Midbrain (tissue), 1 donor: ENCODE measurements at places on chromosomes 5 and 9.
A peak's percentile ranks its signal among the peaks of the same experiment; 100 is the strongest.

DNA sequence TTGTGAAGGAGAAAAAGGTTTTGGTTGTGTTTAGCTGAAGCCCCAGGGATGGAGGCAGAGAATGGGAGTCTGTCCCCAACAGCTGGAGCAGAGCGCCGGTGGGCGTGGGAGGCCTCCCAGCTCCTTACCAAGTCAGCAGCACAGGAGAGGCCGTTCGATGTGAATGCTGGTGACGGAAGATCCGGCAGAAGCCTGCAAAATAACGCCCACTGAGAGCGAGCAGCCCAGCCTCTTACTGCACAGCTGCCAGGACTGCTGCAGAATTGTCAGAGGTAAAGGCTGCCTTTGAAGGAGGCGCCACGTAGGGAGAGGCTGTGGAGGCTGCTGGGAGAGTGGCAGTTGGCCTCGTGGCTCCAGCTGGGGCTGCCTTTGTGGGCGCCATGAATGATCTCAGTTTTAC is 26.2 kb downstream of the ANGPTL2 start:
- no peak for DNase-seq

- DNase-seq, result no peak
These were observed 127.1 kb upstream of the ICE1 start for GRCh38 chr5:5295351-5295750.

DNA sequence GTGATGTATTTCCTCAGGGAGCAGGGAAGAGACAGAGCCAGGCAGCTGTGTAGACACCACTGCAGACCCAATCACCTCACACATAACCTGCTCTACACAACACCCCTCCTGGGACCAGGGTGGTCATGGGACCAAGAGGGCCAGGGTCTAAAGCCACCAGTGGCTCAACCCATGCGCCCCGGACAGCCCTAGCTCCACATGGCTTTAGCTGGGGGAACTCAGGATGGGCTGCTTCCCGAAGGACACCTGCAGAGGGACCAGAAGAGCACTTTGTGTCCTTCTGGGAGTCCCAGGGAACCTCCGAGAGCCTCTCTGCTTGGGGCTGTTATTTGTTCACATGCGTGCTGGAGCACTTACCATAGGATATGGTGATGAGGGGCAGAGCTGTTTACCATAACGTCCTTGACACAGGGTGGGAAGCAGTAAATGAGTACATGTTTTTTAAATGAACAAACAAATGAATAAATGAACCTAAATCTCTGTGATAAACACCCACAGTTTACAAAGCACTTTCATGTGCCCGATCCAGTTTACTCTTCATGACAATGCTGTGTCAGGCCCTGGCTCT is 12.3 kb downstream of the SEPTIN8 start:
- DNase-seq, result no peak

GRCh38 chr5:132064140-132064539 is 3.7 kb downstream of the IL3 start:
- no peak for DNase-seq

- DNase-seq, result no peak
These were observed 19.3 kb upstream of the TMEM161B start for GRCh38 chr5:88287846-88288527.

GRCh38 chr9:3241290-3241689 is 284.5 kb downstream of the RFX3 start:
- DNase-seq, result peak; percentile 14

- DNase-seq, result no peak
These were observed 159.5 kb downstream of the GNA14 start for GRCh38 chr9:77488439-77489126.

DNA sequence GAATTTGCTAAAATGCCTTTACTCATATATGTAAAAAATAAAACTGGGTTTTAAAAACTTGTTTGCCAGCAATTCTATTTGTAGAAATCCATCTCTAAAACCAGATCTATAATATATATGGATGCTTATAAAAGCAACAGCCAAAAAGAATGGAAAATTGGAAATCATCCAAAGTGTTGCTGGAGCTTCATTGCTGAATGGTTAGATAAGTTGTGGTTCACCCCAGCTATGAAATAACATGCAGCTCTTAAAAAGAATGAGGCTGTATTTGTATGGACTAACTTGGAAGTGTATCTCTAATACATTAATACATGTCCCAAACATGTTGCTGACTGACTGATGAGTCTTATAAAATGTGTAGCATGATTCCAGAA is 76.2 kb downstream of the STK10 start:
- DNase-seq, result no peak

DNA sequence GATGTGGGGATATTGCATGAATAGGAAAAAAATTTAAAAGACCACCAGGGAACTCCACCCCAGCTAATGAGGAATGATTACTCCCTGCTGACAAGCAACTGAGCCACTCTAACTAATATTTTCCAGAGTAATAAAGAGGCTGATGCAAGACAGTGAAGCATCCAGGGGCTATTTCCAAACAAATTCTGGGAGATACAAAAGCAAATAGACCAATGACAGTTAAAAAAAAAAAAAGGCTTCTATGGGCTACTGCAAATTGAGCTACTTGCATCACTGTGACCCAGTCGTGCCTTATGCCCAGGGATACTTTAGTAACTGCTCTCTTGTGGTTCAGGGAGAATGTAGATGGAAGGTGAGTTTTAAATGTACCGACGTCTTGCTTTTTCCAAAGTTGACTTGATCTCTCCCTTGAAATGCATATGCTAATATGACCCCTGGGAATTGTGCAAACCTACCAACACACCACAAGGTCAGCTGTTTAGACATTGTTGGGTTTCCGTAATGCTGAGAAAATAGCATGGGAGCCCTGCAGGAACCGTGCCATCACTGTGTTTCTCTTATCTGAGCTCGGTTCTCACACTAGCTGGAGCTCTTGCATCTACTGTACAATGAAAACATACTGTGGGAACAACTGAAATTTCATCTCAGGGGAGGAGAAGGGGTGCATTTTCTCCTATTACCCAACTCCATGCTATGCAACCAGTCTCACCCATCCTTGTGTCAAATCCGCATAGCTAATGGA is 250.6 kb upstream of the MAP3K1 start:
- no peak for DNase-seq

GRCh38 chr5:123518111-123518510 is 6.1 kb downstream of the CSNK1G3 start:
- no peak for DNase-seq

DNA sequence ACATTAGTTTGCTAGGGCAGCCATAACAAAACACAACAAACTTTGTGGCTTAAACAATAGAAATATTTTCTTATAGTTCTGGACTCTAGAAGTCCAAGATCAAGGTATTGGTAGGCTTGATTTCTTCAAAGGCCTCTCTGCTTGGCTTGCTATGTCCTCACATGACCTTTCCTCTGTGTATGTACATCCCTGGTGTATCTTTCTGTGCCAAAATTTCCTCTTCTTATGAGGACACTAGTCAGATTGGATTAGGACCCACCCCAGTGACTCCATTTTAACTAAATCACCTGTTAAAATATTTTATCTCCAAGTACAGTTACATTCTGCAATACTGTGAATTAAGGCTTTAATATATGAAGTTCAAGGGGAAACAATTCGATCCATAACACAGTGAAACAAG is 168.9 kb upstream of the CCNH start:
- DNase-seq, result no peak

GRCh38 chr5:181149355-181149754 is 2.0 kb downstream of the OR2V2 start:
- DNase-seq, result no peak

DNA sequence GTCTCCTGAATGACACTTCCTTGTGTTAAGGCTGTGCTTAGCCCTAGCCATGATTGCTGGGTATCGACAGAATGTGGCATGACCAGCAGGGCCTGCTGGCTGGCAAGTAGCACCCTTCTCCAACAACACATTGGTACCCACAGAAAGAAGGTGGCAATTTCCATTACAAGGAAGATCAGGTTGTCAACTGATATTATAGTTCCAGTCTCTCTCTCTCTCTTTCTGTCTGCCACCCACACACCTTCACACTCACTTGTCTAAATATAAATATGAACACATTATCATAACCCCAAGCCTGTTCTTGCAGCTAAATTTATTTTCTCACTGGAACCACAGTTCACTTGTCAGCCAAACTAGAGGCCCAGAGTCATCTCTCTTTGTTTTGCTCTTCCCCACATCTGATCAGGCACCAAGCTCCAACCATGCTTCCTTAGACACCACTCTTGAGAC is 408.1 kb upstream of the PIK3R1 start:
- DNase-seq, result no peak

- DNase-seq, result no peak
These were observed 164.7 kb downstream of the TMEM167A start for GRCh38 chr5:82912462-82912861.

- DNase-seq, result no peak
These were observed 61.0 kb upstream of the RAD23B start for GRCh38 chr9:107222020-107222522.

DNA sequence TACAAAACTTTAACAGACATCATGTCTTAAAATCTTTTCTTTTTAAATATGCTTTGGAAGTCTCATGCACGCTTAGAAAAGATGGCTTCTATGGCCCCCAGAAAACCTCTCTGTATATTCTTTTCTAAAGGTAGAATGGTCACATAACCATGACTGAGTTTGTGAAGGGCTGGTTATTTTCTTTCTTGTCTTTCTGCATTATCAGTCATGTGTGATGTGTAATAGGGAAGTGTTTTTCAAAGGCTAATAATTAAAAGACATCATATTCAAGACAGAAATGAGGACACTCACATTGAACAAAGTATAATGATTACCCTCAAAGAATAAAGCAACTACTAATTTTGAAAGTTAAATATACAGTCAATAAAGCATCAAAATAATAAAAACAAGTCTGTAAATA is 253.4 kb downstream of the TRPM3 start:
- no peak for DNase-seq

DNA sequence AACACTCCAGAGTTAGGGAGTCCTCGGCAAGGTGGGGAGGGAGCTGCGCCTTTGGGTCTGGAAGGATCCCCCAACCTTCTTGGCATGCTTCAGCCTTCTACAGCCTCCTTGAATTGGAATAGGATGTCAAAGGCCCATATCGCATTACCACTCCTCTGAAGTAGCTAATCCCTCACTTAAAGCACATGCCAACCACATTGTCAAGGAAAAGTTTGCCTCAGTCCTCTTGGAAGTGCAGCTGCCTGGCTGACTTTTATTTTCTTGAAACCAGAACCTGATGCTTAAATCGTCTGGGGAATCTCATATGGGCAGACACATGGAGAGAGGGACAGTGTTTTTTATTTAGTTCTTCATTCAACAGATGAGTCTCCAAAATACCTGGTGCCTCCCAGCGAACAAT is 14.5 kb downstream of the CXCL14 start:
- no peak for DNase-seq

DNA sequence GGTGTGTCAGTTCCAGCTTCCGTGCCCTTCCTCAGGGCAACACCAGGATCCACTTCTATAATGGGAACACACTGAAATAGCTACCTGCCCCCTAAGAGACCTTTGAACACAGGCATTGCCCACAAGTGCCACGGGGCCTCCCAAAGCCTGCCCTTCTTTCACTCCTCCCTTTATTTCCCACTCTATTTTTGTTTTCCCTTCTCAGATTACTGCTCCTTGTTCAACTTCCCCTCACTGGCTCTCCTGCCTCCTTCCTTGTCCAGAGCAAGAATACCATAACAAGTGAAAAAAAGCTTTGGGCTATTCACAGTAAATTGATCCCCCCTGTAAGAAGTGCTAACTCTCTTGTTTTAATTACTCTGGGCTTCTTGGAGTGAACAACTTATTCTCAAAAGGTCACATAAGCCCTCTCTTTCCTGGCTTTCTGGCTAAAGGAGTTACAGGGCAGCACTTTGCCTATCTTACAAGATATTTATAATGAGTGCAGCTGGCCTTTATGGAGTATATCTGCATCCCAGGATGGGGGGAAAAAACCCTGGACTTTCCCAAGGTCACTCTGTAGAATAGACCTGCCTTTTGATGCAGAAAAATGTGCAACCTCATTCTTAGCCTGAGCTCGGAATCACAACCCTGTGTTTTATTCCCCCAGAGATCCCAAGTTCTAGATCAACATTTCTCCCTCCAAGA is 11.3 kb downstream of the CTXN3 start:
- no peak for DNase-seq

- no peak for DNase-seq
These were observed 36.7 kb upstream of the CCDC112 start for GRCh38 chr5:115333164-115333563.

- peak; percentile 7 for DNase-seq
These were observed 106.3 kb downstream of the ROR2 start for GRCh38 chr9:91843623-91844148.
